Colonic mucosa (tissue), 4 donors: ENCODE measurements at places on chromosomes 2 and 18. TPM values are rescaled to one million over a fixed set of nuclear protein-coding genes. Genes with fewer than 3 reads are reported as not detected.

The SCN2A gene
- 0.05 TPM for total RNA-seq

The DNAJC10 gene
- total RNA-seq: 90.5 TPM

- no peak overlapping the region for H3K27ac ChIP-seq
- no peaks in the 10 kb centered on the region for H3K36me3 ChIP-seq
- DNase-seq: no peak
- no peaks in the 10 kb centered on the region for H3K27me3 ChIP-seq
- no peaks in the 10 kb centered on the region for H3K4me1 ChIP-seq
These were observed 9.5 kb upstream of the KLHL29 start for GRCh38 chr2:23375448-23375847.

- no peaks in the 10 kb centered on the region for H3K4me1 ChIP-seq
- no peaks in the 10 kb centered on the region for H3K27me3 ChIP-seq
- H3K27ac ChIP-seq: no peak overlapping the region
- no peaks in the 10 kb centered on the region for H3K36me3 ChIP-seq
- DNase-seq: no peak
These were observed 8.5 kb downstream of the STEAP3 start for GRCh38 chr2:119231975-119232665.

DNA sequence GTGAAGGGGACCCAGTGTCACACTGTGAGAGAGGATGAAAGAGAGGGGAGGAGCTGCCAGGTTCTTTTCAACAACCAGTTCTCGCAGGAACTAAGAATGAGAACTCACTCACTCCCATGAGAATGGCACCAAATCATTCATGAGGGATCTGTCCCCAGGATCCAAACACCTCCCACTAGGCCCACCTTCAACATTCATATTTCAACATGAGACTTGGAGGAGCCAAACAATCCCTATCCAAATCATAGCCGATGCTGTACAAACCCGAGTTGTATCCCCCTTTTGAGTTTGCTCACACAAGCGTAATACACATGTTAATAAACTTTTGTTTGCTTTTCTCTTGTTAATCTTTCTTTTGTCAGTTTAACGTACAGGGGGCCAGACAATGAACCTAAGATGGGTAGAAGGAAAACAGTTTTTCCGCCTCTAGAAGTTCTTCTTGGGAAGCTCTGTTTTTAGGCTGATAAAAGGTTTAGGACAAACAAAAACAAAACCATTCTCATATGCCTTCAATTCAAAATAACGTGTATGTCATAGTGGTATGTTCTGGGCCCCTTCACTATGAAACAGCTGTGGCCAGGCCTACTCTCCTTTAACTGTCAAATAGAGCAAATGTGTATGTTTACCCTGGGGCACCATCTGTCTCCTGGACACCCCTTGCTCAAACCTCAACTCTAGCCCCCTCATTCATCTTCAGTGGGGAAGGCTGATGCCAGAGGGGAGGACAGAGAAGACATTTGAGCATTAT, 9.1 kb upstream of the TMEM37 start:
- H3K4me3 ChIP-seq: no peak overlapping the region
- DNase-seq: no peak
- no peaks in the 10 kb centered on the region for H3K36me3 ChIP-seq
- H3K27ac ChIP-seq: no peak overlapping the region
- no peaks in the 10 kb centered on the region for H3K4me1 ChIP-seq

DNA sequence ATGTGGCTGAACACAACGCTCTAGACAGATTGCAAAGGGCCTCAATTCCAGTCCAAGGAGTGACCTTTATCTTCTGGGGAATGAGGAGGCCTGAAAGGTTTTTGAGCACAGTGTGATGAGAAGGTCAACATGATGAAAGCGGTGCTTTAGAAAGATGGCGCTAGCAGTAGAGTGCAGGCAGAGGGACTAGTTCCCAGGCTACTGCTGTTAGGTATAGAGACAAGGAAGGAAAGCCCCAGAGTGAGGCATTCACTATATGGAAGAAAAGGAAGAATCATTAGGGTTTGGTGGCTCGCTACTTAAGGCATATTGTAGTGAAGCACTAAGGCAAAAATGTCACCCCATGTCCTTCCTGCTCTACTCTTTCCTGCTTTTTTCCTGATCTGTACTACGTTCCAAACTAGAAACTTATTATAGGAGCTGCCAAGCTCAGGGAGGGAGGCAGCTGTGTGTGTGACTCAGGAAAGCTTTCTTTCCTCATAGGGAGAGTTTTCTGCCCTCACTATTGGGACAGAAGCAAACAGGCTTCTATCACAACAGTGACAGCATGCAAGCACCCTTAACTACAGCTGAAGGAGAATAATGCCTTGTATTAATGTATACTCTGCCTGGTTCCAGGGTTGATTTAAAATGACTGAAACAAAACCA, 160.8 kb upstream of the CAVIN2 start:
- no peaks in the 10 kb centered on the region for H3K27me3 ChIP-seq
- H3K4me3 ChIP-seq: no peak overlapping the region
- H3K27ac ChIP-seq: no peak overlapping the region
- H3K4me1 ChIP-seq: no peaks in the 10 kb centered on the region
- DNase-seq: no peak
- no peaks in the 10 kb centered on the region for H3K36me3 ChIP-seq
